ENCODE measurements at places on chromosomes 12 and 14.

DNA sequence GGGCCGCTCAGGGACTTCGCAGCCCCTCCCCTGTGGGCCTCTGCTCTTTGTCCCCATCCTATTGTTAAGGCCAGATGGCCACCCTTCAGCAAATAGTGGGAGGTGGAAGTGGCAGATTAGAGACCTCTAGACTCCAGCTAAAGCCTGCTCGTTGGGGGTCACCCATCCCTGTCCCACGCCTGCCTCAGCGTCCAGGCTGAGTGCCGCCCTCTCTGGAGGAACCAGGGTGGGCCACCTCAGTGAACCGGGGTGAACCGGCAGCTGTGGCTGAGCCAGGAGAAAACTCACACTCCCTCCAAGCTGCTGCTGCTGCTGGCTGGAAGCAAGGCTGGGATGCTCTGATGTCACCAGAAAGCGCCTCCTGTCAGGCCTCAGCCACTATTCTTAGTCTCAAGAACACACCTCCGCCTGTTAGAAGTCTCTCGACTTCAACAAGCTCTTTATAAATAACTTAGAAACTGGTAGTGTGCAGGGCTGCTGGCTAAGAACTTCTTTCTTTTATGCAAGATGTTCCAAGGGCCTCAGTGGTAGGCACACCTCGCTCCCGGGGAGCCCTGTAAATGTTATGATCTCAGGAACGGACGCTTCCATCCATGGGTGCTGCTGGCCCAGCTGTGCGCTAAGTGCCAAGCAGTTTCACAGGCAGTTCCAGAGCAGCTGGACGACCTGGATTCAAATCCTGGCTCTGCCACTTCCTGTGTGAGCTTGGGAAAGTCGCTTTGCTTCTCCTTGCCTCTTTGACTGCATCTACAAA, 19.8 kb upstream of the TESC start:
- no peak for DNase-seq

DNA sequence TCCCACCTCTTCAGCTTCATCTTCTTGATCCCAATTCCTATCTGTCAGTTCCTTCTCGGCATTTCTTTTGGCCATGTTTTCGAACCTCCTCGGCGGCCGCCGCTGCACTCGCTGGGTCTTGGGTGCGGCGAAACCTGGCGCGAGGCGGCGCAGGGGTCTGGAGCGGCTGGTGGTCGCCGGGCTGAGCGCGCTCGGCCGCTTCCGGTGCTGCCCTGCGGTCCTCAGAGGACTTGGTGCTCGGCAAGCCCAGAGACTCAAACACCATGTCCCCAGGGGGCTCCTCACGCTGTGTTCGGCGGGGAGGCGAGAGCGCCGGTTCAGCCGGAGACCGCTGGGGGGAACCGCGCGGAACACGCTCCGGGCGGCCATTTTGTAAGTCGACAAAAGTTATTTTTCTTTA, 51.8 kb downstream of the PPP1R36 start:
- DNase-seq = no peak

DNA sequence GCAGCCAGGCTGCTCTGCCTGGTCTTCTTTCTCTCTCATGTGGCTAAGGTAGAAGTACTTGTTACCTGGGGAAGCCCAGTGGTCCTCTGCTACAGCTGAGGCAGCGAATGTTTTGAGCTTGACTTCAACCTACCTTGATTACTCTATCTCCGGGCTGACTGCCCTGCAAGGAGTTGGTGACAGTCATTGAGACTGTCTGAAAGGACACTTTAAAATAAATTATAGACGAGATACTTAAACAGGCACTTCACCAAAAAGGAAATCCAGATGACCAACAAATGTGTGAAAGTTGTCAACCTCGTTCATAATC, 474 bp upstream of the CIT start:
- DNase-seq = no peak

DNA sequence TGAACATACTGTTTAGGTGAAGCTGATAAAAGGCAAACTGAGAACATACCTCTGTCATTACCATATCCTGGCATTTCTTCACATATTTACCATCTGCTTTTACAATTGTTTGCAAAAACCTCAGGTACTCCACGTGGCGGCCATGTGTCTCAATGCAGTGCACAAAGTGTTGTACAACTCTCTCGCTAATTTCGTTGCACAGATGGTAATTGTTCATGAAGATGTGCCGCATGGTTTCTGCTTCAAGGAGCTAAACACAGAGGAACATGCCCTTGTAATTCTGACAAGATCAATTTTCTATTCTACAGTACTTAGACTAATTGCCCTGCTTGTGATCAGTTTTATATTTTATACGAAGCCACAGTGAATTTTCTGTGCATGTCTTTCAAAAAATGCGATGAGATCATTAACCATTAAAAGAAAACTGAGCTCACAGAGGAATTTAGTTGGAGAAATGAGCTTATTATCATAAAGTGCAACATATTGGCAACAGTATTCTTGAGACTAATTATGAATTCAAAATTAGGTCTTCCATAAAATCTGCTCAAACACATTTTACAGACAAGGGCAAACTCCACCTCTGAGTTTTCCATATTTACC, 233.8 kb downstream of the ITPR2 start:
- DNase-seq = no peak

DNA sequence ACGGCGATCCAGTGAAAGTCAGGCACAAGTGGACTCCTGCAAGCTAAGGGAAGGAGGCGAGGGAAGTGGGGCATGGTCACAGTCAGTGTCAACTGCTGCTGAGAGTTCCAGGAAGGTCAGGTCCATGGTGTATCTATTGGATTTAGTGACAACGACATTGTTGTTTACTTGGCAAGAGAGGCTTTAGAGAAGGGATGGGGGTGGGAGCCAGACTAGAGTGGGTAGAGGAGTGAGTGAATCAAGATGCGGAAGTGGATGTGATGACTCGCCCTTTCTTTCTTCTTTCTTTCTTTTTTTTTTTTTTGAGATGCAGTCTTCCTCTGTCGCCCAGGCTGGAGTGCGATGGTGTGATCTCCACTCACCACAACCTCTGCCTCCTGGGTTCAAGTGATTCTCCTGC, 12.5 kb downstream of the P2RX7 start:
- DNase-seq = peak; percentile 29

- no peak for DNase-seq
Measured at GRCh38 chr12:57139796-57140649, 7.4 kb downstream of the LRP1-AS start.

DNA sequence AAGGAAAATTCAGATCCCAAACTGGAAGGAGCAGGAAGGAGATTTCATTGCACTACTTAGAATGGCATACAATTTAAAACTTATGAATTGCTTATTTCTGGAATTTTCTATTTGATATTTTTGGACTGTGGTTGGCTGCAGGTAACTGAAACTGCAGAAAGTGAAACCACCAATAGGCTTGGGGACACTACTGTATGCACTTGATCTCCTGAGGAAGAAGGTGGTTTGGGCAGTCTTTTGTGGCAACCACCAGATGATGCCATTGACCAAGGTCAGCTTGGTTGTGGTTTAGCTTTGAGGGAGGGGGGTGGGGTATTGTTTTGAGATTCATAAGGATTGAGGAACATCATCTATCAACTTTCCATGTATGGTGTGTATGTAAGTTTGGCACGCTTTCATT, 209.5 kb upstream of the STXBP6 start:
- no peak for DNase-seq
